ENCODE measurements at places on chromosomes 13 and 19. TPM values are rescaled to one million over a fixed set of nuclear protein-coding genes. Genes with fewer than 3 reads are reported as not detected.
A peak's percentile ranks its signal among the peaks of the same experiment; 100 is the strongest.

GRCh38 chr19:38148337-38148736 lies 75.7 kb downstream of the DPF1 start:
- no peak overlapping the region for H3K4me3 ChIP-seq
- no peaks in the 10 kb centered on the region for H3K27me3 ChIP-seq
- no peak for DNase-seq
- H3K36me3 ChIP-seq: peaks cover 5% of the 10 kb centered on the region

GRCh38 chr13:54445453-54445852 lies 1416.8 kb downstream of the OLFM4 start:
- H3K27me3 ChIP-seq: no peaks in the 10 kb centered on the region
- H3K4me1 ChIP-seq: no peaks in the 10 kb centered on the region
- H3K4me3 ChIP-seq: no peak overlapping the region
- DNase-seq: no peak

DNA sequence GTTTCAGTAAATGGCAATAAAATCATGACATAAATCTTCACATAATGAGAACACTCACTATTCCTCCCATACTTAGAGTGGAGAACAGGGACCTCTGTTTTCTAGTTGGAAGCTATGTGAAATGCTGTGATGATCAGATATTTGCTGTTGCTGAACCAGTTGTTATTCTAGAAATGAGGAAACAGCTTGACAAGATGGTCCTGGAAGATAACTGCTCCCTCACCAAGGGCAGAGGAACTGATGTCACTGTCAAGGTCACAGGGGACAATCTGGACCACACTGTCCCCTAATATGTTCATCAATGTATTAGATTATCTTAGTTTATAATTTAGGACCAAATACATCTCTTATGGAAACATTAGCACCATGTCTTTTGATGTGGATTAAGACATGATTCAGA lies 1173.3 kb downstream of the PCDH17 start:
- no peaks in the 10 kb centered on the region for H3K36me3 ChIP-seq
- no peaks in the 10 kb centered on the region for H3K27me3 ChIP-seq
- no peak overlapping the region for H3K4me3 ChIP-seq
- no peak for DNase-seq
- H3K4me1 ChIP-seq: no peaks in the 10 kb centered on the region

DNA sequence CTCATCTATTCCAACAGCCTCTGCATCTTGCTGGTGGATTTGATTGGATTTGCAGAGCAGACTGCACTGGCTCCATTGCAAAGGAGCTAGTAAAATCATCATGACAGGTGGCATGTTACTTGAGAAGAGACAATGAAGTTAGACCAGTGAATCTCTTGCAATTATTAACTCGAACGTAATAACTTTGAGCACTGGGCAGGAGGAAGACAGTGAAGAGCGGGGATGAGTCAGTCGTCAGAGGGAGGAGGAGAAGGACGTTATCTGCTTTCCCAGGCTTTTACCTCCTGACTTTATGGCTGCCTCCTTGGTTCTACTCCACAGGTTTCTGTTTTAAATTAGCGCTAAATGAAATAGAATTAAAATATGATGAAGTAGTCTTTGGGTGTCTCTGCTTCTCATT lies 257.8 kb upstream of the IPO5 start:
- DNase-seq: no peak
- no peaks in the 10 kb centered on the region for H3K4me1 ChIP-seq
- H3K36me3 ChIP-seq: no peaks in the 10 kb centered on the region
- H3K4me3 ChIP-seq: no peak overlapping the region

DNA sequence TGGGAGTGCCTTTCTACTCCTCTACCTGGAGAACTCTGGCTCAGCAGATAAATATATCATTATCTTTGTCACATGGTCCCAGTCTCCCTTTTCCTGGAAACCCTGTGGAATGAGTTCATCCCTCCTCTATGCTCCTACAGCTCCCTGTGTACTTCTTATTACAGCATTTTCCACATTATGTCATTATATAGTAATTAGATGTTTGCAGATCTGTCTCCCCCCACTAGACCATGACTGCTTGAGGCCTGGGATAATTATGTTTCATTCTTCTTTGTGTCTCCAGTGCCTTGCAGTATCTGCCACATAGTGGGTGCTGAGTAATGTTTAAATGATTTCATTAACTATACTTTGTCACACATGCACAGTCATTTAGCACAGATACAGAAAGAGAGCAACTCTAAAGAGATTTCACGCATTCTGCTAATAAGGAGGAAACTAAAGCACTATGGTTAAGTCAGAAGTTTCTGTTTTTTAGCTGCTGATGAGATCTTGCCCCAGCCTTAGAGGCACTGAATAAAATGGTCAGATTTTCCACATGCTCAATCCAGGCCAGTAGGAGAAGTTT lies 66.1 kb upstream of the DIAPH3 start:
- no peaks in the 10 kb centered on the region for H3K4me1 ChIP-seq
- no peaks in the 10 kb centered on the region for H3K36me3 ChIP-seq
- no peak overlapping the region for H3K4me3 ChIP-seq
- H3K27me3 ChIP-seq: peaks cover 11% of the 10 kb centered on the region
- H3K27ac ChIP-seq: no peak overlapping the region
- DNase-seq: no peak

DNA sequence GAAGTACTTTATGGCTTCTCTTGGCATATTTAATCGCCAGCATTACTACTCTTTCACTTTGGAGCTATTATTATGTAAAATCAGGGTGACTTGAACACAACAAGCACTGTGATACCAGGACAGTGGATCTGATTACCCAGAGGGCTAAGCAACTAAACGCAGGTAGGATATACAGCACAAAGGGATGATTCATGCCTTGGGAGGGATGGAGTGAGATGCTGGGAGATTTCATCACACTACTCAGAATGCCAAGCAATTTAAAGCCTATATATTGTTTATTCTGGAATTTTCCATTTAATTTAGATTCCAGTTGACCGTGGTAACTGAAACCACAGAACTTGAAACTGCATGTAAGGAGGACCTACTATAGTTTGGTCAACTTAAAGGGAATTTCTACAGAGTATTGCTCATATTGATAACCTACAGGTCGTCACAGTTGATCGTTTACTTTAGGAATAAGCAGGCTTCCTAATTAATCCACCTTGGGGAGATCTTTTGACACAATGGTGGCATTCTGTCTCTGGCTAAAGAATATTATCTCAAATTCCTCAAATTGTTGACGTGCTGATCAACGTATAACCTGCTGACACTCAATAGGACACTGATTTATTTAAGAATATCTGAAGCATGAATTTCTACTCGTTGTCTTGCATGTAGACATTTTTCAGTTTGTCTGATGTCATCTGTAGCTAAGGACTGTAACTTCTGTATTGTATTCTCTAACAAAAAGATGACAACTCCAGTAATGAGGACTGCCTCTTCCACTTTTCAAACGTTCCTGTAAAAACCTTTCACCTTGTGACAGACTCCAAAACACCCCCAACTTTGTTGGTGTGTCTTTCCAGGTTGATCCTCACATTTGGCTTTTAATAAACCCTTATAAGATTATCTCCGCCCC lies 254.2 kb downstream of the GPC5 start:
- no peaks in the 10 kb centered on the region for H3K27me3 ChIP-seq
- no peak overlapping the region for H3K4me3 ChIP-seq
- H3K27ac ChIP-seq: no peak overlapping the region
- H3K4me1 ChIP-seq: no peaks in the 10 kb centered on the region
- H3K36me3 ChIP-seq: no peaks in the 10 kb centered on the region

GRCh38 chr13:52994051-52994450 lies 34.6 kb upstream of the OLFM4 start:
- no peaks in the 10 kb centered on the region for H3K27me3 ChIP-seq
- H3K4me3 ChIP-seq: no peak overlapping the region
- no peaks in the 10 kb centered on the region for H3K4me1 ChIP-seq
- no peak overlapping the region for H3K27ac ChIP-seq

- H3K4me3 ChIP-seq: no peak overlapping the region
- H3K4me1 ChIP-seq: peaks cover 42% of the 10 kb centered on the region
- H3K27me3 ChIP-seq: peaks cover 3% of the 10 kb centered on the region
- peak; percentile 92 for DNase-seq
- peak overlapping the region; percentile 62 for H3K27ac ChIP-seq
- H3K36me3 ChIP-seq: no peaks in the 10 kb centered on the region
Observed at GRCh38 chr19:54517483-54517882, 14.9 kb downstream of the LAIR2 start.

DNA sequence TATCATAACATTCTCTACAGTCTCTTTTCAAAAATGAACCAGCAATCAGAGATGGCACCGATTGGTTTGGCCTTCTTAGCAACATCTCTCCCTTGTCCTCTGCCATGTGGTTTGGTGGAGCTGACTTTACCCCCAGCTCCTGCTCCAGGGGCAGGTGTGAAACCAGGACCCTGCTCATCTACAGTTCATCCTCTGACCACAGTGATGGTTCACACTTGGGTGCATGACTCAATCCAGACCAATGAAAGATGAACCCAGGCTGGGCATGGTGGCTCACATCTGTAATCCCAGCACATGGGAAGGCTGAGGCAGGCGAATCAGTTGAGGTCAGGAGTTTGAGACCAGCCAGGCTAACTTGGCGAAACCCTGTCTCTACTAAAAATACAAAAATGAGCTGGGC lies 33.6 kb upstream of the FFAR2 start:
- no peak for DNase-seq
- H3K4me1 ChIP-seq: no peaks in the 10 kb centered on the region
- no peak overlapping the region for H3K27ac ChIP-seq
- H3K4me3 ChIP-seq: no peak overlapping the region
- H3K36me3 ChIP-seq: no peaks in the 10 kb centered on the region
- H3K27me3 ChIP-seq: peaks cover 46% of the 10 kb centered on the region

DNA sequence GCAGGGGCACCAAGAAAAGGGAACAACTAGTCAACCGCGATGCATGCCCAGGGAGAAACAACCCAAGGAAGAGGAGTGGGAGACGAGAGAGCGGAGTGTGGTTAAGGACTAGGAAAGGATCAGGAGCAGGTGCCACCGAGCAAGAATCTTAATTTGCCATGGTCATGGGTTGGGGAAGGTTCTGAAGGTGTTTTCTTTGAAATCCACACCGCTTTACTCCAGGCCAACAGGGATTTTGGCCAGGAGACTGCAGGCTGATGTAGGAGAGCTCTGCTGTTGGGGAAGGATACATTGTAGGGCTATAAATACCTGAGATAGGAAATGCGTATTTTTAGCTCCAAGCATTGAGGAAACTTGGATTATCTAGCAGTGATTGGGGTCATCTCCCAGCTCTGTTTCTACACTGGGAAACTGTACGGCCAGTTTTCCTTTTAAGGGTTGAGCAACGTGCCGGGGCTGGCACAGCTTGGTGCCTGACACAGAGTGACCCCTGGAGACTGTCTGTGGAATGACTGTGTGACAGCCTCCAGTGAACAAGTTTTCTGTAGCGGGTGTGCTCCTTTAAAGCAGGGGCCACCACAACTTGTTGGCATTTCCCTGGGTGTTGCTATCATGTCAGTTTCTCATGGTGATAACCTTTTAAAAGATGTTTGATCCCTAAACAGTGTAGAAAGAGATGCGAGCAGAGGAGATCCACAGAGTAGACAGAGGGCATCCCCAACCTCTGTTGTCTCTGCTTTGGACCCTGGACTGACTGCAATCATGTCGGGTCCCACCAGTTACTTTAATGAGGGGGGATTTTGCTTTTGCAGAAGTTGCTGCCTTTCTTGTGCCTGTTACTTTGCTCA lies 34.3 kb downstream of the ZNF536 start:
- no peak overlapping the region for H3K4me3 ChIP-seq
- no peak overlapping the region for H3K27ac ChIP-seq
- H3K36me3 ChIP-seq: no peaks in the 10 kb centered on the region
- DNase-seq: no peak
- H3K27me3 ChIP-seq: no peaks in the 10 kb centered on the region

GRCh38 chr13:98775844-98776598 lies 23.5 kb upstream of the SLC15A1 start:
- no peak overlapping the region for H3K27ac ChIP-seq
- H3K27me3 ChIP-seq: peaks cover 3% of the 10 kb centered on the region
- H3K36me3 ChIP-seq: no peaks in the 10 kb centered on the region
- no peak overlapping the region for H3K4me3 ChIP-seq
- no peak for DNase-seq
- no peaks in the 10 kb centered on the region for H3K4me1 ChIP-seq

GRCh38 chr13:80109303-80109702 lies 231.6 kb downstream of the SPRY2 start:
- H3K27ac ChIP-seq: no peak overlapping the region
- H3K36me3 ChIP-seq: no peaks in the 10 kb centered on the region
- DNase-seq: no peak
- no peaks in the 10 kb centered on the region for H3K4me1 ChIP-seq
- H3K27me3 ChIP-seq: no peaks in the 10 kb centered on the region
- no peak overlapping the region for H3K4me3 ChIP-seq

- H3K27me3 ChIP-seq: no peaks in the 10 kb centered on the region
- peak overlapping the region; percentile 93 for H3K27ac ChIP-seq
Observed at GRCh38 chr13:97257228-97257755, 35.2 kb downstream of the MBNL2 start.

Gene IL12RB1
- 37.0 TPM for total RNA-seq

Gene KLK4
- total RNA-seq: not detected

Gene CACNG7
- total RNA-seq: not detected

Gene SERP2
- not detected for total RNA-seq

Gene TNPO2
- total RNA-seq: 153 TPM

Gene OR4F17
- total RNA-seq: not detected

Gene ZNF253
- total RNA-seq: 9.4 TPM

Measured in activated CD4-positive, alpha-beta T cell treated with anti-CD3 and anti-CD28 coated beads, Interleukin-2, amount 10 ng/mL, durations not matched to agents 24 days and 14 days (primary cell).